ENCODE measurements at places on chromosomes 11 and 22.

GRCh38 chr11:35785287-35786167 lies 123.0 kb downstream of the TRIM44 start:
- DNase-seq: no peak

GRCh38 chr11:2290351-2290841 lies 11.3 kb downstream of the C11orf21 start:
- no peak for DNase-seq

DNA sequence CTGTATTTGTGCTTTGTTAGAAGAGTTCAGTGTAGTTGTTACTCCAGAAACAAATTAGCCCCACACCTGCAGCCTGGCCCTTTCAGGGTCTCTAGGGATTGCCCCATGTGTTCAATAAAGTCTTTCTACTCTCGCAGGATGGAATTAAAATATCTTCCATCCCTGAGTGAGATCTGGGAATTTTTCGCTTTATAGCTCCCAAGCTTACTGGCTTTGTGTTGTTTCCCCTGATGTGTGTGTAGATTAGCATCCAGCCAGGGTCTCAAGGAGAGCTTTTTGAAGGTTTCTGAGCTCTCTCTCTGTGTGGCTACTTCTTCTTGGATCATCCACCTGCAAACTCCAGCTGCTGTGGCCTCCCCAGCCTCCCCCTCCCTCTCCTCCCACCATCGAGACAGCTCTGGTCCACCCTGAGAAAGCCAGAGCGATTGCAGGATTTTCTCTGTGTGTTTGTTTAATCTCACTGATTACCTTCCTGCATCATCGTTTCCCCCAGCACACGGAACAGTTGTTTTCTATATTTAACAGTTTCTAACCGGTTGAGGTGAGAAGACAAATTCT lies 553.5 kb downstream of the TBC1D22A start:
- DNase-seq: no peak

GRCh38 chr11:64056213-64056785 lies 20.6 kb downstream of the FLRT1 start:
- no peak for DNase-seq

GRCh38 chr11:103047837-103048236 lies 44.1 kb downstream of the DCUN1D5 start:
- DNase-seq: no peak

DNA sequence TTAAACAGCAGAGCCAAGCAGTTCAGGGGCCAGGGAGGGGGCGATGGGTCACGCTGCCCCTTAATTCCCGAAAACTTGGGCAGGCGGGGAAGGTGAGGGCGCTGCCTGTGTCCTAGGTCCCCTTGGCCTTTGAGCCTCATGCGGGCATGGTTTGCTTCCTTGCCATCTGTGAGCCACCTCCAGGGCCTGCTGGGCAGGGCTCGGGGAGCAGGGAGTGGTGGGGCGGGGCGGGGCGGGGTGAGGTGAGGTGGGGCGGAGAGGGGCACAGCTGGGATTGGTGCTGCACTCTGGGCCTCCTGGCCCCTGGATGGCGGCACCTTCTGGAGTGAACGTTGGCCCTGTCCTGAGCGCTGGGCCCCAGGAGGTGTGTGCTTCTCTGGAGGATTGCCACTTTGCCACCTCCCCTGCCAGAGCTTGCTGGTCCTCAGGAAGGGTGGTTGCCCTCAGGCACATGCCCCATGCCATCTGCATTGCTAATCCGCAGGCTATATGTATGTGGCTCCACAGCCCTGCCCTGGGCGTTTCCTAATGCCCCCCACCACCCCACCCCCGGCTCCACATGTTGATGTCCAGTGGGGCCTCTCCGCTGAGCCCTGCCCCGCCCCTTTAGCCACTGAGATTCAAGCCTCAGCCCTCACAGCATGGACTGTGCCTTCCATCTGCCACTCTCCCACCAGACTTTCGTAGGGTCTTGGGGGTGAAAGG lies 352.5 kb downstream of the TBC1D22A start:
- DNase-seq: no peak

DNA sequence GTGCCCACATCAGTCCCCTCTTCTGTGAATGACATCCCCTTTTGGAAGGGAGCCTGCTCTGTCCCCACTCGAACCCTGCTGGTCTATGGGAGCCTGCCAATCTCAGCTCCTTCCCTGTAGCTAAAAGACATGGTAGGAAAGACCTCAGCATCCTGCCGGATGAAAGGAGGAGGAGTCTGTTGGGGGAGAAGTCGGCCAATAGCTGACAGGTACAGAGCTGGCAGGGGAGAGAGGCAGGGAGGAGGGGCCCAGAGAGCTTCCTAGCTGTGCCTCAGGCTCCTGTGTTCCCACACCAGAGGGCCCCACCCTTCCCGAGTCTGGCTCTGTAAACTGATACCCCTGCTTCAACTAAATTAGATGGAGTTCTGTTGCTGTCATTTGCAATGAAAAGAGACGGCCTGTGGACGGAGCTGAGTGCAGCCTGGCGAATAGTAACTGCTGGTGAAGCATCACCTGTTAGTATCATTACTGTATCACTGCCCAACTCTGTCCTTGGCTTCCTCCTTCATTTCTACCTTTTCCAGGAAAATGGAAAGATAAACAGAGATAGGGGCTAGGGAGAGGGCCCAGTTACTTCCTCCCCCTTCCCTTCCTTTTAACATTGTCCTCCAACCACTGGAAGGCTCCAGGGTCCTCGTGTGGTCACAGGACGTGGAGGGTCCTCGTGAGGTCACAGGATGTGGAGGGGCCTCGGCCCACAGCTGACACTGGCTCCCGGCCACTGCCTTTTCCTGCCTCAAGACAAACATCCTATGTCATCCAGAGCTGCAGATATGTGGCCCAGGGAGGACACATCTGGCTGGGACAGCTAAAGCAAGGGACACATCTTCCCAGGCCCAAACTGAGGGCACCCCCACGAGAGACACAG lies 15.1 kb downstream of the FXYD6 start:
- DNase-seq: no peak

- DNase-seq: no peak
Observed at GRCh38 chr11:45411228-45411946, 125.2 kb upstream of the SYT13 start.

DNA sequence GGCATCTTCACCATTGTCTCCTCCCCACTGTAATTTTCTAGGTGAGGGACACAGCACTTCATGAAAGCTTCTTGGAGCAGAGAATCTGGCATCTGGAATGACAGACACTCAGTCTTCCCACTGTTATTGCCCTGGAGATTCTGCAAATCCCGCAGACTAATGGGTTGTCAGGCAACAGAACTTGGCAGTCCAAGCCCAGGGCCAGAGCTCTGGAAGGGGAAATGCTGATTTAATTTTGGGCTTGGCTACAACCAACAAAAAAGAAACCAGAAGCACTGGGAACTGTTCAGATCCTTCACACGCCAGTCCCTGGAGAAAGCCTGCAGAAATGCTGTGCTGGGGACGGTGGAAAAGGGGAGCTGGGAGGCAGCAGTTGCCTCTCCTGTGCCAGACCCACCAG lies 71.5 kb upstream of the BID start:
- DNase-seq: peak; percentile 31

Measured in AG08396 (cell line).